ENCODE measurements at places on chromosomes 16 and 17. TPM values are rescaled to one million over a fixed set of nuclear protein-coding genes. Genes with fewer than 3 reads are reported as not detected.

GRCh38 chr16:69924777-69925191 is 26.4 kb upstream of the CLEC18A start:
- no peak for DNase-seq

GRCh38 chr17:74646231-74646630 is 22.7 kb upstream of the CD300E start:
- DNase-seq, result no peak

DNA sequence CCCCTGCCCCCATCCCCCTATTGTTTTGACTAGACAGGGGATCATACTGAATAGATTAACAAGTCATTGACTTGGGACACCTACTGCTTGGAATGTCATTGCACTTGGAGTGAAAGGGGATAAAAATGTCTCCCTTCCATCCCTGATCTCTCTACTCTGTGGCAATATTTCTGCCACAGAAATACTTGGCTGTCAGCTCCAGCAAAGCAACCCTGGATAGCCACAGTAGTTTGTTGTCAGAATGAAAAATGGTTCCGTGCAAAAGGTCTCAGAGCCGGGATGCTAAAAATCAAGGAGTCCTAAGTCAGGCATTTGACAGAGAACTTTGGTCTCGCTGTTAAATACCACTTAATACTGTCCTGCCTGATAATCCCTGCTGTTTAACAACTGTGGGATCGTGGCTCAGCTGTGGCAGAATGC is 722.0 kb upstream of the SOX9 start:
- DNase-seq, result no peak

GRCh38 chr16:15899538-15900100 is 11.2 kb upstream of the CEP20 start:
- DNase-seq, result peak; percentile 54

- no peak for DNase-seq
Measured at GRCh38 chr16:9054460-9054859, 37.0 kb upstream of the HAPSTR1 start.

GRCh38 chr16:15652293-15653001 is 2.4 kb downstream of the NDE1 start:
- no peak for DNase-seq

- no peak for DNase-seq
Measured at GRCh38 chr17:21258593-21258992, 5.4 kb upstream of the NATD1 start.

DNA sequence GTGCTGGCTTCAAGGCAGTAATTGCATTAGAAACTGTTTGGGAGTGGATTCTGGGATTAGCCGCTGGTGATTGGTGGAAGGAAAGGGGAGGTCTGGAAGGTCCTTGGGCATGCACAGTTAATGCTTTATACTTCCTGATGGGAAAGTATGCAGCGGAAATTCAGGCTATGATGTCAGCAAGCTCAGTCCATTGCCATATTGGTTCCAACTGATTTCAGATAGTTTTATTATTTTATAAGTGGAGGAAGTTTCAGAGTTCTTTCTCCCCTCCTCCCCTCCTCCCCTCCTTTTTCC is 8.1 kb upstream of the CMTR2 start:
- DNase-seq, result no peak

DNA sequence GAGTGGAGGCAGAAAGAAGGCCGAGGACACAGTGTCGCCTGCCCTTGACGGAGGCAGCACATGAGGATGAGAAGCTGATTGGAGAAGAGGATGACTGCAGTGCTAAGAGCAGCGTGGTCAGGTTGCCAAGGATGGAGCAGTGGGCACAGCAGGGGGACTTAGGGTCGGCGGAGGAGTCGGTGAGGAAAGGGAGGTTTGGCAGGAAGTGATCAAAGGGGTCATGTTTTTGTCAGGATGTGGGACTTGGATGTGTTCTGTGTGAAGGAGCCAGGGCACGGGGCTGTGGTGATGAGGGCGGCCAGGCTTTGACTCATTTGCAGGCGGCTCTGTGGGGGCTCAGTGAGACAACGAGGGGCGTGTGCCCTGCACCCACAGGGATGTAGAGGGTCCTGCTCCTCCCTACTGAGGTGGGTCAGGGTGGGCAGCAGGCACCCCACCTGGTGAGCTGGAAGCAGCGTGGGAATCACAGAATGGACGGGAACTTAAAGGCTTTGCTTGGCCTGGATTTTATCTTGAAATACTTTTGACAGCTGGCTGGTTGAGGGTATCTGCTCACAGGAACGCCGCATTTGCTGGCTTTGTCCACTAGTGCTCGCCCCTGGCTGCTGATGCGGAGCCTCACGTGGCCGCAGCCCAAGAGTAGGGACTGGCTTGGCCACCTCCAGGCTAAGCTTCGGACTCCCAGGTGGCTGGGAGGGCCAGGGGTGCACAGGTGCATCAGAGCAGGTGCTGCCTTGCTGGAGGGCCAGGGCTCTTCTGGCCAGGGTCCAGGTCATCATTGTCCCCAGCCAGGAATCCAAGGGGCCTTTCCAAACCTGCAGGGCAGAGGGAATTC is 6.0 kb downstream of the MPG start:
- no peak for DNase-seq

- no peak for DNase-seq
Measured at GRCh38 chr17:73799781-73800627, 155.8 kb upstream of the SDK2 start.

DNA sequence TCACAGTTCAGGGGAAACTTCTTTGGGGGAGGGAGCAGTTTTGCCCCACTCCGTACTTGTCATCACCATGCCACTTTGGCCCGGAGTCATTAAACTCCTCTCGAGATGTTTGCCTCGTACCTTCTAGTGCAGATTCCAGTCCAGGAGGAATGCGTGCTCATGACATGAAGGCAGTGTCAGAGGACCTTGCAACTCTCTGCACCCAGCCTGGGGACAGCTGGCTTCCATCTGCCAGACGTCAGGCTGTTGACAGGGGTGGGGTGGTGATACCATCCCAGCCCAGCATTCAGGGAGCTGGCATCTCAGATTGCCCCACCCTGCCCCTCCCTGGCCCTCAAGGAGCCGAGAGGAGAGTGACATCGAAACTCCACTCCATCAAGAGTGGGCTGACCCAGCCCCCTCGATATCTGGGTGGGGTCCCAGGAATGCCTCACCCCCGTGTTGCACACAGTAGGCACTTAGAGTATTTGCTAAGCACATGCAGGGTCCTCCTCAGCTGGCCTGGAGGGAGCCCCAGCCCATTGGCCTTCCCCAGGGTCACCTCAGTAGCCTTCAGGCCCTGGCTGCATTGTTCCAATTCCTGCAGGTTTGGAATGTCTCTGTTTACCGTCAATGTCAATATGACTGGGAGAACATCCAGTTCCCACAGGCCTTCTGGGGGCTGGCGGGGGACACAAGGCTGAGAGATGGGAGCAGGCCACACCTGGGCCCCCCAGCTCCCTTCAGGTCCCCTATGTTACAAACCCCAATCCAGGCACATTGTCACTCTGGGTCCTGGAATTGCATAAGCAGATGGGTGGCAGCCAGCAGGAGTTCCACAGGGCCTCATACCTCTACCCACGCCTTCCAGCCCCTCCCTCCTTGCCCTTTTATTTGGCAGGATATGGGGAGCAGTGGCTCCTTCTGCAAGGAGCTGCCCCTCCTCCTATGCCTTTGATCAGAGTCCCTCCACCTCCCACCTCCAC is 21.3 kb upstream of the EMP2 start:
- no peak for DNase-seq

DNA sequence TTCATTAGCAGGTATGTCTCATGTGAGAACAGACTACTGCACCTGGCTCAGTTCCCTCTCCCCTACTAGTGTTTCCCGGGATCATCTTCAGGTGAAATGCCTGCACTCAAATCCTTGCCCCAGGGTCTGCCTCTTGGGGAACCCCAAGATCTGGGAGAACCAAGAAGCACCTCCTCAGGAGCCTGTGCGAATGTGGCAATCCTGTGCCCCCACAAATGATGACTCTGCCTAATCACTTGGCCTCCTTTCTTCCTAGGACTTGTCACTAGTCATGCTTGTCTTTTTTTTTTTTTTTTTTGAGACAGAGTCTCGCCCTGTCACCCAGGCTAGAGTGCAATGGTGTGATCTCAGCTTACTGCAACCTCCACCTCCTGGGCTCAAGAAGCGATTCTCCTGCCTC is 21.7 kb downstream of the ADAD2 start:
- DNase-seq, result no peak

- no peak for DNase-seq
Measured at GRCh38 chr16:2530629-2531318, 434 bp downstream of the CEMP1 start.

DNA sequence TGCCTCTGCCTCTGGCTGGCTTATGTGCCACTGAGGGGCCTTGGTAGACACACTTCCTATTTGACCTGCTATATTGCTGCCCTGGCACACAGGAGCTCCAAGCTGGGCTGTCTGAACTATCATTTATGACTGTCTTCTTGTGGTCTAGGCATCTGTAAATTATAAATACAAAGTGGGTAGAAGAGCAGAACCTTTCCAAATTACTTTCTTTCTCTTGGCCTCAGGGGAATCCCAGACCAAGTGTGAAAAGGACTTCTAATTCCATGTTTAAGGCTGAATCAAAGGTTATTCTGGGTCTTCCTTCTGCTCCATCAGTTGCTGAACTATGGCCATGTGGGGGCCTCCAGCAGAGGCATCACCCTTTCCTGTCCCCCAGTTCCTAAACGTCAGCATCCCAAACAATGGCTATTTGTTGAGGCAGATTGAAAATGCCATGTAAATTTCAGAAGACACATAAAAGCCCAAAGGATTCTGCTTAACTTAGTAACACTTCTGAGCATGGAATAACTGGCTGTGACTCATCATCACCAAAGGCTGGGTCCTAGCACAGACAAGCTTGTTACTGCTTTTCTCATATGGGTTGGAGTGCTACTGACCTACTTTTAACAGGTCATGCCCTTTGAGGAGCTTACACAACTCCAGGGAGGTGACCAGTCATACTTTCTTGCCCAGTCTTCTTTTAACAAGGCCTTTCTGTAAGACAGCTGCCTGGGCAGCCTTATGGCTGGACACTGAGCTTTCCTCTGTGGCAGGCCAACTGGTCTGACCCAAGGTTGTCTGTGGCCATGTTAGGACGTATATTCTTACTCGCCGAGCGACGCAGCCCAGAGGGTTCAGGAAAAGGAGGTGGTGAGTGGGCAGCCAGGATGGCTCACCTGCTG is 154.8 kb downstream of the VPS53 start:
- no peak for DNase-seq

DNA sequence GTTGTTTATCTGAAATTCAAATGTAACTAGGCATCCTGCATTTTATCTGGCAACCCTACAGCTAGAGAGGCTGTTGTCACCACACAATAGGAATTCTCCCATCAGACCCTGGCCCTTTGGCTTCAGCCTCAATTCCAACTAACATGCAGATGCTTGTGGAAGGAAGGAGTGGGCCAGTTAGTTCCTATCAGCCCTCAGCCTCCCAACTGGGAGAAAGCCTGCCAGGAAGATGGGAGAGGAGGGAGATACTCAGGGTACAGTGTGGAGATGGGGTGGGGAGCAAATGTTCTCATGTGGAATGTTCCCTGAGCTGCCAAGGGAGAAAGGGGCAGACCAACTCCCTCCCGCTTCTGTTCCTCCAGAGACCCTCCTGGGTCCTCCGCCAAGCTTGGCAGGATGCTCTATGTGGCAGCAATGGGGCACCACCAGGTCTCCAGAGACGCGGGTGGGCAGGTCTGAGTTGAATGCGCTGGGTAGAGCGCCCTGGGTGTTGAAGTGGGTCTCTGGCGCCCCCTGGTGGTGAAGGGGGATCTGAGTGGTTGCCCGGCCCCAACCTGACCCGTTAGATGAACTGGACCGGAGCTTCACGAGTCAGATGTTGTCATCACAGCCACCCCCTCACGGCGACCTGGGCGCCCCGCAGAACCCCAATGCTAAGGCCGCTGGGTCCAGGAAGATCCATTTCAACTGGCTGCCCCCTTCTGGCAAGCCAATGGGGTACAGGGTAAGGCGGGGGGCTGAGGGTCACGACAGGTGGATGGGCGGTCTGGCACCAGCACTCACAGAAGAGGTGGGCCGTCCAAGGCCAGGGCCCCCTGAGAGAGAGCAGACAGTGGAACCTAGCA is 15.2 kb downstream of the GALK1 start:
- DNase-seq, result peak; percentile 77

- DNase-seq, result no peak
Measured at GRCh38 chr17:29504711-29505110, 62.1 kb downstream of the ABHD15 start.

DNA sequence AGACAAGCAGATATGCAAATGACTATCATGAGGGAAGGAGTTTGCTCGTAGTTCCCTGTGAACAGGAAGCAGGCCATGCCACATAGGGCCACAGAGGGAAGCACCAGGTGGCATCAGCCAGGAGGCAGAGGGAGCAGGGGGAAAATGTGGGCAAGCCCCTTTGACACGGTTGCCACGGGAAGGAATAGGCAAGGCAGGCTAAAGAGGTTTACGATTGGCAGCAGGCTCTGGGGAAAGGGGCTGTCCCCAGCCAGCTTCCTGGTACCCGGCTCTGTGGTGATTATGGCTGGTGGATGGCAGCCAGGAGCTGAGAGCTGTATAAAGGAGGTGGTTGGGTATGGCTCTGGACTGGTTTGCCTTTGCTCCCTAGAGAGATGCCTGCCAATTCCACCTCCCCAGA is 848 bp downstream of the CES3 start:
- DNase-seq, result no peak

DNA sequence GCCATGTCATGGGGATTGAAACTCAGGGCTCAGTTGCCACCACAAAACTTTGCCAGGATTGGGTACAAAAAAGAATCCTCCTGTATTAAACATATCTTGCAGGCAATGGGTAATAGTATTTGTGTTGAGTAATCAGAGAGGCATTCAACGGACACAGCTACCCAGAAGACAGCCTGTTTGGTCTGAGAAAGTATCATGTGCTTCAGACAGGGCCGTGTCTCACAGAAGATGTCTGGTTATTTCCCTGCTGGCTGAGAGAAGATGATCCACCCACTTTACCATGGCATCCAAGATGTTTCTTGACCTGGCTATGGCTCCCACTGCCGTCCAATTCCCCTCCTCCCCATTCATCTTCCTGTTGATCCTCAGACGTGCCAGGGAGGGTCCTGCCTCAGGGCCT is 304.3 kb upstream of the XYLT1 start:
- DNase-seq, result no peak

DNA sequence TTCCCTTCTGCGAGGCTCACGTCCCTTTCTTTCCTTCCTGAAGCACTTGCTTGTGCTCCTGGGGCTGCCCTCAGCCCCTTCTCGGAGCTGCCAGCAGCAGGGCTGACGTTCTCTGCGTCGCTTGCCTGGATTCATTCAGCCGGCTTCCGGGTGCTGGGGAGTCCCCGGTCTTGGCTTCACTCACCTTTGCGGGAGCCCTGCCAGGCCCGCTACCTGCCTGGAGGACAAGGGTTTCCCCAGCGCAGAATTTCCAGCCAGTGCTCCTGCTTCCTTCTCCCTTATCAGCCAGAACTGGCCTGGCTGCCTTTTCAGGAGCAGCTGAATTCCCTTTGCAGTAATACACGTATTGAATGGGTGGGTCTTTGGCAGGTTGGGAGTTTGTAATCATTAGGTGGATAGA is 22.1 kb upstream of the IL17C start:
- DNase-seq, result no peak

The CDRT15 gene
- total RNA-seq, result not detected

The ACE gene
- total RNA-seq, result 0.59 TPM

The NPIPB6 gene
- 4.1 TPM for total RNA-seq

The CSH1 gene
- total RNA-seq, result not detected

The PIMREG gene
- 8.0 TPM for total RNA-seq

The ACLY gene
- 200 TPM for total RNA-seq
